Right forelimb (tissue), 1 donor: ENCODE measurements at places on chromosomes 5 and 9.

DNA sequence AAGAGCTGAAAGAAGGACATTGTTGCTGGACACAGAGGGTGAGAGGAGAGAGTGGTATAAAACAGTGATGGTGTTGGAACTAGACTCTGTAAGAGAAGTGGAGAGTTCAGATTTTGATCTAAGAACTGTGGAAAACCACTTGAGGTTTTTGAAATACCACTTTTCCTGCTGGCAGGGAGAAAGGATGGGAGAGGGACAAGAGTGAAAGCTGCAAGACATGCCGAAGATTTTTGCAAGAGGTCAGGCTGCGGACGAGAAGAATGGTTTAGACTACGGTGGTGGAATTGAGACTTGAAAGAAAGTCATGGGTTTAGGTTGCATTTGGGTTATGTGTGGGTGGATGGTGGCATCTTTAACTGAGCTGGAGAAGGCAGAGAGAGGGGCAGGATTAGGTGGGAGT lies 202.2 kb upstream of the RPS23 start:
- no peak for DNase-seq

GRCh38 chr5:41281215-41281810 lies 68.0 kb upstream of the C6 start:
- no peak for DNase-seq

DNA sequence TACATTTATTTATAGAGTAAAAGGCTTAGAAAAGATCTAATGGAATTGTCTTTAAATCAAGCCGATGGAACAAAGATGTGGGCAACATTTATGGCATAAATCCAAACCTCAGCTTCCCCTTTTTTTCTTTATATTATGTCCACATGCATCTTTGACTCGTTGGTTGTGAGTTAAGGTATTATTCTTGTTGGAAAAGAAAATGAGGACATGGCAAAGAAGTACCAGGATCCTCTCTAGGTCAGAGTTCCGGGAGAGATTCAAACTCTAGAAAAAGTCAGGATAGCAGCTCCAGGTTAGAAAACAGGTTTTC lies 508 bp upstream of the NME5 start:
- DNase-seq = no peak

DNA sequence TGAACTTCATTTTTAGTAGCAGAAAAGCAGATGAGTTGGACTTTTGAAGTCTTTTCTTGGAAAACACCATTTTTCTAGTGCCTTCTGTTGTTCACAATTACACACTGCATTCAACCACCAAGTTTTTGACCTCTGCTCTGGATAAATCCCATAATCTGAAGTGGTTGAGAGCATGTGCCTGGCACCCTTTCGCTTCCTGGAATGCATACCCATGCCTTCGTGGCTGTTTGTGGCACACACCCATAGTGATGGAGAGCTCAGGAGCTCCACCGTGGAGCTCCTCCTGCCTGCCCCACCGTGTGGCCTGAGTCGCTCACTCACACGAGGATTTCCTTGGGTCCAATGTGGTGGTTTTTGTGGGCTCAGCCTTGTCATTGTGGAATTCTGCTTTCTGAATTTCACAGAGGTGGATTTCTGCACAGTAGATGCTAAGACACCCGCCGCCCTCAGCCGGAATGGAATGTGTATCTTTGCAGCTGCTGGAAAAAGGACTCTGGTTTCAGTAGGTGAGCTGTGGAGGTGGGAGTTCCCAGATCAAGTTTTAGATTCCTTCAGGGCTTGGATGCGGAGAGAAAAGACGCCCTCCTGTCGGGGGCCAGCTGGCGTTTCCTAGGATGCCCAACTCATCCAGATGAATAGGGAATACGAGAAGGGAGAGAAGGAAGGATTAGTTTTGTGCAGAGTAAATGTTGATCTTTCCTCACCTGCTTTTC lies 500.4 kb downstream of the IRX1 start:
- DNase-seq = no peak

GRCh38 chr5:114018186-114018585 lies 343.7 kb upstream of the KCNN2 start:
- DNase-seq = no peak

DNA sequence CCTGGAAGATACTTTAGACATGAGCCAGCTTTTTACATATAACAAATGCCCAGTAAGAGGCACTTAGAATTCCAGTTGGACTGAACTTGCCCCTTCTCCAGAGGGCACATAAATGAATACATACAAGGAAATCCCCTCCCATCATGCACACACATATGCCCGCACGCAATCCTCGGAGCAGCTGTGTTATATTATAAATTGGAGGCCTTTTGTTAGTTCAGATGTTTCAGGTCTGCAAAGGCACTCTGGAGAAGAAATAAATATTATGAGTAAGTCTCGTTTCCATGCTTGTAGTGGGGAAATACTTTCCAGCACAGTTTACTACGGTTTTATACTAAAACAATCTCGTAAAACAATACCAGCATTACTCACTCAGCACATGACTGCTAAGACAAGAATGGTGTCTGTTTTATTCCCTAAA lies 17.6 kb upstream of the MUSK start:
- DNase-seq = peak; percentile 61

DNA sequence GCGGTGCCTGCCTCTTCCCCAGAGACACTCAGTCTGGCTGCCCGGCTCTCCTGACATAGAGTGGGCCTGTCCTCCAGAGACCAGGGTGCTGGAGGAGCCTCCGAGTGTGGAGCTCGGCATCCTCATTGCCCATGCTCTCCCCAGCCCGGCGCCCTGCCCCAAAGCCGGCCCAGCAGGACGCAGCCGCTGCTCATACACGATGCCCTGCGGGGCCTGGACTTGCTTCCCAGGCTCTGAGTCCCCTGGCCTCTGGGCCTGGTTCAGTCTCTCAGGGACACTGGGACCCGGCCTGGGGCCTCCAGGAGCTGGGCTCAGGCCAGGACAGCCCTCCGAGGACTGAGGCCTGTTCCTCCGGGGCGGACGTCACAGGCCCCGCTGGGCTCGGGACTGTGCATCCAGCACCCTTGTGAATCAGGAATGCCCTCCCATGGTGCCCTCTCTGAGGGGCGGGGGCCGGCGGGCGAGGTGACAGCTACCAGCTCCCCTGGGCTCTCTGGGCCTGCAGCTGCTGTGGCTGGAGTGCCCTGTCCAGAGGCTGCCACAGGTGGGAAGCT lies 23.2 kb downstream of the TPPP start:
- no peak for DNase-seq

DNA sequence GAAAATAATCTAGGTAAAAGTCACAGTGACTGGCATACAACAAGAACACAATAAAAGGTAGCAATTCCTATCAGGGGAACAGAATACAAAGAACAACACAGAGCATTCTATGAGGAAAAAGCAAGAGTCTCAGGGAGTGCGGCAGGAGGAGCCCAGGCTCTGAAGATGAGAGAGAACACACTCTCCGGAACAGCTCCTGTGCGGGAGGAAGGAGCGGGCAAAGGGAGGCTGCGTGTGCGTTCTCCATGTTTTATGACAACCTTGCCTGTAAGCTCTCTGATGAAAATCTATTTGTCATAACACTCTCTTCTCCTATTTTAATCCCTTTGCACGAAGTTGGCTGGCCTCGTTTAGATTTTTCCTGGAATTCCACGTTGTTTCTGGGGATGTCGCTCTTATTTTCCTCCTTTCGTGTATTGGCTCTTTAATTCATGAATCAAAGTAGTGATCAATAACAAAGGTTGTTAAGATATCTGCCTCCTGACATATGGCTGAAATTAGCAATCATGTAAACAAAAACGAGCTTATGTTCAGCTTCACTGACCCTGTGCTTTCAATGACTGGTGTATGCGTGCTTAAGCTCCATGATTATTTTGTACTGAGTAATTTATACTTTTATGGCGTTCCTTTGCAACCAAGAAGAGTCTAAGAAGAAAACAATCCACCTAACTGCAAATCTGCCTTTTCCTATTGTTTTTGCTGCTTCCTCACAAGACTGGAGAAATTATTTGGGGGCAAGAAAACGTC lies 109.5 kb downstream of the MYO10 start:
- DNase-seq = no peak

DNA sequence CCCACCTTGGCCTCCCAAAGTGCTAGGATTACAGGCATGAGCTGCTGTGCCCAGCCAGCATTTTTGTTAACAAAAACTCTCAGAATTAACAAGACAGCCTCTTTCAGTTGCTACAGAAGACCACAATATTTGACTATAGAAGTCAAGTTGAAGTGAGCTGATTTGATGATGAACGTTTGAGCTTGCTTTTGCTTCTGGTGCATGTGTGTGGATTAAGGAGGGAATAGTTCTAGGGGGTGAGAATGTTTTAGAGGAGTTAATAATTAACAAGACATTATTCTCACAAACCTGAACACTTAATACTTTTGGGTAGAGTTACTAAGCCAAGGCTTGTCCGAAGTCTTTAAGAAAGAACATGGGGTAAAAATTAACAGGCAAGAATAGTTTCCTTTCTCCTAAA lies 191.6 kb downstream of the TENT4A start:
- DNase-seq = no peak

- no peak for DNase-seq
Observed at GRCh38 chr5:175576096-175576495, 81.8 kb upstream of the HRH2 start.

DNA sequence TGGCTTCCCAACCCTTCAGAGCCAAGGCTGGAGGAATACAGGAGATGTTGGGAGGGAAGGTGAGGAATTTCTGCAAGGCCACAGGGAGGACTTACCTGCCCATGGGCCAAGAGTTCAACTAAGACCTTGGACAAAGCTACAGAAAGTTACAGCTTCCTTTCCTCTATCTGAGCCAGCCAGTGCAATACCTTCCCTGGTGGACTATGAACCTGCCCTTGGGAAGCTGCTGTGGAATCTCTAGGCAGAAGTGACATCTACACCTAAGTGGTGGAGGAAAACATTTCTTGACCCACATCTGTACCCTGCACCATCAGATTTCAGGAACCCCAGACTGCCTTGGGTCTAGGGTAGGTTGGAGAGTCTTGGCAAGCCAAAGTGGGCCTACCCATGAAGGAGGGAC lies 6.7 kb upstream of the SKP1 start:
- no peak for DNase-seq

GRCh38 chr5:150582241-150583109 lies 58.0 kb upstream of the SYNPO start:
- peak; percentile 91 for DNase-seq

- DNase-seq = peak; percentile 35
Observed at GRCh38 chr5:135446206-135446605, 942 bp downstream of the DCANP1 start.

DNA sequence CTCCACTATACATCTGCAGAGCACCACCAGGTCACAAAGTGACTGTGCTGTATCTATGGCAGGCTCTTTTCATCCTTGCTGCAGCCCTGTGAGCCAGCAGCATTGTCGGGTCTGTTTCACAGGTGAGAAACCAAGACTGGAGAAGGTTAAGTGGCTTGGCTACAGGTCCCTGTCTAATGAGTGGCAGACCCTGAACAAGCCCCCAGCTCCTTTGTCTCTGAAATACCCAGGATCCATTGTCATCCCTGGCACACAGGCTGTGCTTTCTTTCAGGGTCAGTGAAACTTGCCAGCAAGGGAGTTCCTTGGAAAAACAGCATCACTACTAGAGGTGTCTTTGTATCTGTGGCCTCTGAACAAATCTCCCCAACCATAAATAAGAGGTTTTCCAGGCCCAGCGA lies 27.6 kb upstream of the CXCL14 start:
- no peak for DNase-seq

DNA sequence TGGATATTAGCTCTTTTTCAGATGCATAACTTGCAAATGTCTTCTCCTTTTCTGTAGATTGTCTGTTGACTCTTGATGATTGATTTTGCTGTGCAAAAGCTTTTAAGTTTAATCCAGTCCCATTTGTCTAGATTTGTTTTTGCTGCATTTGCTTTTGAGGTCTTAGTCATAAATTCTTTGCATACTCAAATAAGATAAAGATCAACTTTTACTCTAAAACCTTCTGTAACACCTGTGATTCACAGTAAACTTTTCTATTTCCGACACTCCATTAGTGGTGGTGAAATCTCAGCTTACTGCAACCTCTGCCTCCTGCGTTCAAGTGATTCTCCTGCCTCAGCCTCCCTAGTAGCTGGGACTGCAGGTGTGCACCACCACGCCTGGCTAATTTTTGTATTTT lies 239.0 kb upstream of the ST8SIA4 start:
- DNase-seq = no peak

GRCh38 chr5:57435701-57436134 lies 46.9 kb downstream of the ACTBL2 start:
- no peak for DNase-seq

DNA sequence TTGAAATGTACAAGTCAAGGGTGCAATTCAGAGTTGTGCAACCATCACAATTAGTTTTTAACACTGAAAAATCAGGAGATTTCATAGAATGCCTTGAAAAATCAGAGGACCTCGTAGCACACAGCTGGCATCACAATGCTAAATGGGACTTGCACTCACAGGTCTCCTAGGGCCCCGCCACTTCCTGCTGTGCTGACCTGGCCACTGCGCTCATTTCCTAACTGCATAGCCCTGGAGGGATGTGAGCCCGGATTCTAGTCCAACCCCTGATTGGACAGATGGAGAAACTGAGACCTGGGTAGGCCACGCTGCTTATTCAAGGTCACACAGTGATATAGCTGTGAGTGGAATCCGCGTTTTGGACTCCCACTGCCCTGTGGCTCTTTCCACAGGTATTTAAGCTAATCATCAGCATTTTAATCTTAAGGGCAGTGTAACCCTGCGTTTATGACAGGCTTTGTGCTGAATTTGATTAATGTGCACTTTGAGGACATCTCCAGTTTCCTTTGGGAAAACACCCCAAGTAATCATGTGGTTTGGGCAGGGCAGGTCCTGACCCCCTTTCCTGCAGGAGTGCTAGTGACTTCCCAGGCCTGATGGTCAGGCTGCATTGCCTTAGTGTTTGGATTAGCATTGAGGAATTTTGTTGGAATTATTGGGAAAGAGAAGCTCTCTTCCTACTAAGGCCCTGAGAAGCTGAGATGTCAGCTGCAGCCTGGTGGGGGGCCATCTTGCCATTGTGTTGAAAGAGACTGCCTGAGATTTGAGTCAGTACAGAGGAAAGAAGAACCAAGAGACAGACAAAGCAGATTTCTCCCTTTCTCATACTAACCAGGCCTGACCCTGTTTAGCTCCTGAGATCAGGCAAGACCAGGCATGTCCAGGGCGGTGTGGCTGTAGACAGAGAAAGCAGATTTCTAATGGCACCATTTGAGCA lies 36.2 kb downstream of the STC2 start:
- DNase-seq = no peak

DNA sequence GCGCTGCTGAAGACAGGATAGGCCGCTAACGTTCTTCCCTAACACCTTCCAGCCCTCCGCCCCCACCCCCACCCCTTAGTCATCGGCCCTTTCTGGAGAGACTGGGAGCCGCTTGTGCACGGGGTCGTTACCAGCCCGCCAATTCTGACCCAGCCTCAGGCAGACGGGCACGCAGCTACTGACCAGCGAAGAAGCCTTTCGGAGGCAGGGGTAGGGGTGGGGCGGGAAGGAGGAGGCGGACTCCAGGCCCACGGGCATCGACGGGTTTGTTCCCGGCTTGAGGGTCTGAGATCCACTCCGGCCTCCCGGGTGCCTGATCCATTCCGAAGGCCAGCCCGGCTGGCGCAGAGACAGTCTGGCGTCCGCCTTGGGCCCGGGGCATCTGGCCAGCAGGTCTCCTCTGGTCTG lies 729 bp upstream of the HAND1 start:
- no peak for DNase-seq

- no peak for DNase-seq
Observed at GRCh38 chr9:108549184-108549583, 306.6 kb downstream of the ACTL7B start.
